Aorta (tissue), 5 donors: ENCODE measurements at places on chromosomes 4 and X. TPM values are rescaled to one million over a fixed set of nuclear protein-coding genes. Genes with fewer than 3 reads are reported as not detected.

The AREG gene
- 22.4 TPM for total RNA-seq

DNA sequence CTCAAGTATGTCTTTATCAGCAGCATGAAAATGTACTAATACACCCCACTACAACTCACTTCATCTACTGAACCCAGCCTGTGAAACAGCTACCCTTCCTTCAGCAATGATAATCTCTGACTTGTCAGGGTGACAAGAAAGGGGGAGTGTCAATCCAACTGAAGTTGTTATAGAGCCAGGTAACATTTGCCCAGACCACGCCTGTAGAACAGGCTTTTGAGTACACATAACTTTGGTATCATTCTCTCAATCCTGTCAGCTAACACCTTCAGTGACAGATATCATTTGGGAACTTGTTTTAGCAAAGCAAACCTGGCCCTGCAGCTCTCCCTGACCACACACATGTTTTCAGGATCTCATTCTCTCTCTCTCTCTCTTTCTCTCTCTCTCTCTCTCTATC is 592.2 kb downstream of the SMARCA1 start:
- DNase-seq, result no peak
- H3K4me3 ChIP-seq, result no peak overlapping the region
- no peak overlapping the region for H3K27ac ChIP-seq
- H3K4me1 ChIP-seq, result no peaks in the 10 kb centered on the region

- H3K4me1 ChIP-seq, result no peaks in the 10 kb centered on the region
- peak; percentile 33 for DNase-seq
- no peak overlapping the region for H3K27ac ChIP-seq
- H3K36me3 ChIP-seq, result no peaks in the 10 kb centered on the region
- H3K4me3 ChIP-seq, result no peak overlapping the region
Measured at GRCh38 chrX:104921584-104922205, 298.8 kb downstream of the TEX13A start.

The HS3ST1 gene
- total RNA-seq, result 6.9 TPM

DNA sequence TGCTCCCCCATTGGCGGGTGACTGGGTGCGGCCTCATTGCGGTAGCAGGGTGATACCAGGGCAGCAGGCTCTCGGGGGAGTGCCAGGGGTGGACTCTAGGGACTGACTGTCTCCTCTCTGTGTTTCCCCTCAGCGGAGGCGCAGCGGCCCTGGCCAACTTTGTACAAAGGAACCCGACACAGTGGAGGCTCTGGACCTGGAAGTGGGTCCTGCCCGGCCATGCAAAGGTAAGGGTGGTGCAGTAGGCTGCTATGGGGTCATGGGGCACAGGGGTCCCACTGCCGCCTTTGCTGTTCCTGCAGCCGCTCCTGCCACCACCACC is 16.3 kb downstream of the SULT1B1 start:
- H3K27ac ChIP-seq, result no peak overlapping the region
- H3K4me1 ChIP-seq, result no peaks in the 10 kb centered on the region
- H3K36me3 ChIP-seq, result no peaks in the 10 kb centered on the region
- no peaks in the 10 kb centered on the region for H3K27me3 ChIP-seq
- no peak overlapping the region for H3K4me3 ChIP-seq
- DNase-seq, result no peak

The DSPP gene
- not detected for total RNA-seq

GRCh38 chrX:38548508-38548907 is 12.8 kb upstream of the TSPAN7 start:
- H3K4me3 ChIP-seq, result no peak overlapping the region
- H3K27me3 ChIP-seq, result no peaks in the 10 kb centered on the region
- no peak for DNase-seq
- H3K36me3 ChIP-seq, result no peaks in the 10 kb centered on the region

- peaks cover 2% of the 10 kb centered on the region for H3K4me1 ChIP-seq
- H3K4me3 ChIP-seq, result no peak overlapping the region
- H3K27ac ChIP-seq, result no peak overlapping the region
- DNase-seq, result no peak
- no peaks in the 10 kb centered on the region for H3K27me3 ChIP-seq
Measured at GRCh38 chr4:125393825-125394224, 79.1 kb downstream of the FAT4 start.
